PC-3 (cell line): ENCODE measurements at places on chromosomes 16 and 17. TPM values are rescaled to one million over a fixed set of nuclear protein-coding genes. Genes with fewer than 3 reads are reported as not detected.

DNA sequence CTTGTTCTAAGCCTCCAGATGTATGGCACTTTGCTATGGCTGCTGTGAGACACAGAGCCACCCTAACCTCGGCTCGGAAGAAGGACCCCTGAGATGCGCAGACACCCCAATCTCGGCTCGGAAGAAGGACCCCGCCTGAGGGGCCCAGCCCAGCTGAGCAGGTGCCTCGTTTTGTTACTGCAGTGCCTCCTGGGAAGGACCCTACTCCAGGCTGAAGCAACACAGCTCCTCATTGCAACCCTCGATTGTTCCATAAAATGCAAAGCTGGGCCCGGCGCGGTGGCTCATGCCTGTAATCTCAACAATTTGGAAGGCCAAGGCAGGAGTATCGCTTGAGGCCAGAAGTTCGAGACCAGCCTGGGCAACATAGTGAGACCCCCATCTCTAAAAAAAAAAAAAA, 61.3 kb downstream of the C16orf95 start:
- no peak for DNase-seq

DNA sequence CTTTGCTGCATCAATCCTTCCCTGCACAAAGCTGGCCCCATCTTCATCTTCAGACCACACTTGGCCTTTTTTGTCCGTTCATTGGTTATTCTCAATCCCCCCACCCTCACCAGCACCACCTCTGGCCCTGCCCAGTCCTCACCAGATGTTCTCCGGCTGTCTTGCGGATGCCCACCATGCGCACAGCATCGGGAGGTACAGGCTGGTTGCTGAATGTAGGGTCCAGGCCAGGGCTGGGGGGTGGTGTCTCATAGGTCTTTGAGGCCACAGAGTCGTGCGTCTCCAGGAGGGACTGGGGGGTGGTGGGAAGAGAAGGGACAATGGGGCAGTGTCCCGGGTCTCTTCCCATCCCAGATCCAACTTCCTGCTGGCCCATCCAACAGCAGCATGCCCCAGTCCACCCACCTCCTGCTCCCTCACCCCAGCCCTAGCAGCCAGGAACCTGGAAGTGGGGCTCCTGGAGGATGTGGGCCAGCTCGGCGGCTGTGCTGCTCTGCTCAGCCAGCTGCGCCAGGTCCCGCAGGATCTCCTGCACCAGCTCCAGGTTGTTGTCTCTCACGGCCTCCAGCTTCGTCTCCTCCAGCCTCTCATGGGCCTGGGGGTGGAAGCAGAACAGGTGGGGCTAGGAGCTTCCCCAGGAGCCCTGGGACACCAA, 24.4 kb downstream of the MPP2 start:
- DNase-seq: no peak

DNA sequence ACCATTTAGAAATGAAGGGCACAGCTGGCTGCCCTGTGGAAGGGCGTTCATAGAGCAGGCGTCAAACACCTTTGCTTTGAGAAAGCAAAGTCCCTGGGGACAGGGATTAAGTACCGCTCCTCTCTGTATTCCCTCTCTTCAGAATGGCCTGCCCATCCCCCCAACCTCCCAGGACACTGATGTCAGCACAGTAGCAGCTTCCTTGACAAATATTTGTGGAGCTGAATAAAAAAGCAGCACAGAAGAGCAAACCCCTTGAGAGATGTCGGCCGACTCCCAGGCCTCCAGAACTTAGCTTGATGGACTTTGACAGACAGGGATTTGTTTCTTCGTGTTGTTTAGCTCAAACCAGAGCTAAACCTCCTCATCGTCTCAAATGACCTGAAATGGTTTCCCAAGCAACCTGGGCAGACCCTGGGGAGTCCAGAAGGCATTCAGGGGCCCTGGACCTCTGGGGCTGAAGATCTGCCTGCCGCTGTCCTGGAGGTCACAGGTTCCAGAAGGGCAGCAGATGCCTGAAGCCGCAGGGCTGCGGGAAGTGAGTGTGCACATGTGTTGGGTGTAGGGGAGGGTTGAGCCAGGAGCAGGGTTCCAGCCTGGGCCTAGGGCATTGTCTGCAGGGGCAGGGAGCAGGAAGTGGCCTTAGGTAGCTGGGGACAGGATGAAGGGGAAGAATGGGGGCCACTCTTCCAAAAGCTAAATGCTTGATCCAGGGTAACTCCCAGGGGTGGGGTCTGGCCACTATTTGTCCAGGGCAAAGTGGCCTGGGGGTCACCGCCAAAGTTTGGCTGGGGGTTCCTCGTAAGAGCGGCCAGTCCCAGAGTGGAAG, 42.3 kb upstream of the NKD1 start:
- DNase-seq: no peak

DNA sequence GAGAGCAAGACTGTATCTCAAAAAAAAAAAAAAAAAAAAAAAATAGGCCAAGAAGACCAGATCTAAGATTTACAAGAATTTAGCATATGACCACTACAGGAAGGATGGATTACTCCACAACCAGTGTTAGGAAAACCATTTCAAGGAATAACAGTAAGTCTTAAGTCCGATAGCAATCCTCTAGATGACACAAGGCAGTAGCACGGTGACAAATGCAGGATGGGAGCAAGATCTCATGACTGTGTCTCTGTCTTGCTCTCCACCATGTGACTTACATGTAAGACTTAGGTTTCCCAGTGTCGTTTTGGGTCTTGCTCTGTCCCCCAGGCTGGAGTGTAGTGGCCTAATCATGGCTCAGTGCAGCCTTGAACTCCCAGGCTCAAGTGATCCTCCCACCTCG, 27.8 kb downstream of the C16orf96 start:
- DNase-seq: no peak

Gene SP2
- total RNA-seq: 3.9 and 6.5 TPM in 2 replicates

DNA sequence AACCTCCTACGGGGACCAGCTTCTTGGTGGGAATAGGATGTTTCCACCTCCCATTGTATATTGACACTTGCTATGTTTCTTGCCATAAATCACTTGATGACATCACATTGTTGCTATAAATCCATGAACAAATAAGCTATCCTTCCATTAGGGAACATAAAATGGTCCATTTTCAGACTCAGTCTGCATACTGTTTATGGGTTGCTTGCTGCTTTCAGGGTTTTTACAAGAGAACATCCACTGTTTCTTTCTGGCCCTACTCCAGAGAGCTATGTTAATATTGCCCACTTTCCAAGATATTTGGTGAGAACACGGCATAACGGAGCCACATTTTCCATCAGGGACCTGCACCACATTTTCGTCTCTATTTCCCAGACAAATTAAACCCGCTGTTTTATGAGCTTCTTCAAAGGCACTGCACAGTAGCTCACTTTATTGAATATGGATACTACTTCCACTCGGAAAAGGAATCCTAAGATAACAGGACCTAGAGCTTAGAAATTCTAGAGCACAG, 800.2 kb downstream of the KCNJ2 start:
- no peak for DNase-seq
